ENCODE measurements at places on chromosomes 16 and 17.
A peak's percentile ranks its signal among the peaks of the same experiment; 100 is the strongest.

- ATAC-seq = no peak
Measured at GRCh38 chr17:79841369-79842135, 2.3 kb upstream of the CBX4 start.

DNA sequence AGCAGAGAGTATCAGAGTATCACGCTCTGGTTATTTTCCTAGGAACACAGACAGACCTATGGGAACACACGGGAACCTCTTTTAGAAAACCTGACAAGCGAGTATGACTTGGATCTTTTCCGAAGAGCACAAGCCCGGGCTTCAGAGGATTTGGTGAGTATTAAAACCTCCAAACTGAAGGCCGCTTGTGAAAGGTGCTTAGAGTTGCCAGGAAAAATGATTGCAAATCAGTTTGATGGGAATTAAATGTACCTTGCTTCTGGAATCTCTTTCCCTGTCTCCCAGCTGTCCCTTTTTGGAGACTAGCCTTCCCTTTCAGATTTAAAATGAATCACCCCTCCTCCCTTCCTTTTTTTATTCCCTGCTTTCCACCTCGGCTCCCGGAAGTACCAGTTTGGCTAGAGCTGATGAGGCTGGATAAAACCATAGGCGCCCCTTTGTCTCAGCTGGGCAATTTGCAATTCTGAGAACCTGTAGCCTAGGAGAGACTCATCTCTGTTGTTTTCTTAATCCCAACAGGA, 27.3 kb downstream of the KAT7 start:
- ATAC-seq = peak; percentile 69

- ATAC-seq = no peak
Measured at GRCh38 chr17:64599187-64599676, 62.9 kb downstream of the SMURF2 start.

DNA sequence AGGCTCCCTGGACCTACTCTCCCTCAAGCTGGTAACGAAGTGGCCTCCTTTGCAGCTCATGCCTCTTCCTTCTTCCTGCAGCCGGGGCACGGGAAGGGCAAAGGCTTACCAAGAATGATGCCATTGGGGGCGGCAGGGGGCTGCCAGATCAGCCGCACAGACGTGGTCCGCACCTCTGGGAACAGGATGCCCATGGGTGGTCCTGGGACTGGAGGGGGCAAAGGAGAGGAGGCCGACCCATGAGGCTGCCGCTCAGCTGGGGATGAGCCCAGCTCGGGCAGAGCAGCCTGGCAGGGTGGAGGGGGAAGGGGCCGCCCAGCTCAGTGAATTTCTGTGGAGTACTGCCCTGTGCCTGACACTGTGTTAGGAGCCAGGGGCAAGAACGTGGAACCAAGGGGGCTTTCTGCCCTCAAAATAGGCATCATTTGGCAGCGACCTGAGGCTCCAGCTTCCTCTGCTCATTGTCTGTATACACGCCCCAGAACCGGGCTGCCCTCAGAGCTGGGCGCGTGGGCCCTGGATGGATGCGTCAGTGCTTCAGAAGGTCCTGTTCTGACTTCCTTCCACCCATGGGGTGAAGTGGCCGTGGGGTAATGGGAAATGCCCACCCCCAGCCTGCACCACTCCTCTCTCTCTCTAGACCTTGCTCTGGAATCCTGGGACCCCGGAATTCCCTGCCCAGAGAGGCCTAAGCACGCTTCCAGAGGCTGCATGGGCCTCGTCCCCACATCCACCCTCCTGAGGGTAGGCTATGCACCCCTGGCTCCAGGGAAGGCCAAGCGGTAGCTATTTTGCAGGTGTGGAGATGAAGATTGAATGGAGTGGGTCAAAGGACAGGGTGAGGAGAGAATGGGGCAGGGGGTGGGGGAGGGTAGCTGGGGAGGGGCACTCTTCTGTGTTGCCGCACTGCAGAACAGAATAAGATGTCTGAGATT, 79.8 kb upstream of the CDC42EP4 start:
- ATAC-seq = no peak

GRCh38 chr17:49616601-49617131, 41.0 kb downstream of the NXPH3 start:
- ATAC-seq = no peak

GRCh38 chr16:31364421-31364820, 9.4 kb downstream of the ITGAX start:
- ATAC-seq = no peak

- no peak for ATAC-seq
Measured at GRCh38 chr16:54142787-54143186, 143.8 kb downstream of the IRX3 start.

DNA sequence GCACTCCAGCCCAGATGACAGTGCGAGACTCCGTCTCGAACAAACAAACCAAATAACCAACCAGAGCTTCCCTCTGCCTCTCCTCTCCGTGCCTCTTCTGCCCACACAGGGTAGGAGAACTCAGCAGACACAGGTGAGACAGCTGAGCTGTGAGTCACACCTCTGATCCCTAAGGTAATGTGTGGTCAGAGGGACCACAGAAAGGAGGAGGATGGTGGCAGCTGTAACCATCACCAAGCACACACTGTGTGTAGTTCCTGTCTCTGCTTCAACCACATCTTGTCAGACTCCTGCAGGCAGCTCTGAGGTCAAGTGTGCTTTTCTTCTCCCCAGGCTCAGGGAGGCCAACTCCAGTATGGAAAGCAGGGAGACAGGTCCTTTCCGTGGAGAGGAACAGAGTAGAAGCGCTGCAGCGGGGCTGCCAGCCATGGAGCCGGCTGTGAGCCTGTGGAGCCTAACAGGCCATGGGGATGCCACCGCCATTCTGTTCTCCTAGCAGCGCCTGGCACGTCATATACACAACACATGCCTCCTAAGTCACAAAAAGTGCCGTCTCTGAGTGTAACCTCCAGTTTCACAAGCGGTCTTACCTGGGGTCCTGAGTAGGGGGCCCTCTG, 7.1 kb downstream of the NUDT16L1 start:
- ATAC-seq = no peak

GRCh38 chr17:82343560-82343959, 10.0 kb upstream of the SECTM1 start:
- no peak for ATAC-seq

GRCh38 chr16:59385491-59385890, 651.4 kb upstream of the GOT2 start:
- ATAC-seq = peak; percentile 40

DNA sequence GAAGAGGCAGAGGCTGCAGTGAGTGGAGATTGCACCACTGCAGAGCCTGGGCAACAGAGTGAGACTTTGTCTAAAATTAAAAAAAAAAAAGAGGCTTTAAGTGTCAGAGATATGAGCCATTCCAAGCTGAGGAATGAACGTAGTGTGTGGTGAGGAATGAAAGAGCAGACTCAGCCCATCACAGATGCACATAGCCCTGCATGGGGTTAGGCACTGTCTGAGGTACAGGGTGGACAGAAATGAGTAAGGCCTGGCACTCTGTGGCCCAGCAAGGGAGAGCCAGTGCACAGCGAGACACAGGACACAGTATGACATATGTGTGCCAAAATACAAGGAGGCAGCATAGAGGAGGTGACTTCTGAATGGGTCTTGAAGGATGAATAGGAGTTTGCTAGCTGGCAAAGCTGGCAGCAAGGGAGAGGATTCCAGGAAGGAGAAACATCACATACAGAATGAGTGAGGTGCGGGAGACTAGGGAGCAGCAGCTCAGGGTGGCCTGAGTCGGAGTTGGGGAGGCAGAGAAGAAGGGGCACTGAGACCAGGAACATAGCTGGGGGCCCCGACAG, 8.7 kb upstream of the ZNF469 start:
- ATAC-seq = no peak

- no peak for ATAC-seq
Measured at GRCh38 chr16:57509231-57509923, 23.1 kb upstream of the DOK4 start.

- no peak for ATAC-seq
Measured at GRCh38 chr17:6474906-6475305, 30.7 kb downstream of the PIMREG start.

DNA sequence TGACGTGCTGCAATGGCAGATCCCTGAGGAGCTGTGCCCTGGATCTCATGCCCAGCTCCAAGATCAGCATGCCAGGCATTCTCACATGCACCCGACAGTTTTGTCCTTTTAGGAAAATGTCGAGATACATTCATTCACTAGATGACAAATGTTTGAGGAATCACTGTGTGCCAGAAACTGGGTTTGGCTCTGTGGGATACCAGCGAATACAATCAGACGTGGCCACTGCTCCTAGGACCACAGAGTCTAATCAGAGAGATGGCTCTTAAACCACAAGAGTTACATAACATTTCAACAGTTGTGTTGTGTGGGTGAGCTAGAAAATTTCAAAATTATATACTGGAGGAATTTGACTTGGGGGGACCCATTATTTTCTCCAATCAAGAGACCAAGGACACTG, 579.7 kb downstream of the CDH13 start:
- ATAC-seq = no peak

GRCh38 chr16:80107900-80108299, 432.9 kb upstream of the DYNLRB2 start:
- no peak for ATAC-seq

GRCh38 chr16:87190288-87191230, 126.6 kb downstream of the C16orf95 start:
- ATAC-seq = peak; percentile 90

DNA sequence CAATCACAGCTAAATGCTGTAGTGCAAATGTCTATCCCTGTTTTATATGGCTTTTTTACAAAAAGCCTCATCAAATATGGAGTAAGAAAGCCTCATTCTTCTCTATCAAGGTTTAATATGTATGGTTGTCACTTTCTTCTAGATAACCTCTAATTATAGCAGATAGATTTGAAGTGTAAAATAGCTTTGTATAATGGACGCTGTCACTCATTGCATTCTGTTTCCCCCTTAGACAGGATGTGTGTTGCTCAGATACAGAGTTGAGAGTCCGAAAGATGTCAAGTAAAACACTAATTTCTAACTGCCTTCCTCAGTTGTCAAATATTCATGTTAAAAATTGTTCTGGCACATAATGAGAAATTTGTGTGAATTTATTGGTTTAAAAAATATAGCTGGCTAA, 88.0 kb downstream of the NLK start:
- ATAC-seq = no peak

DNA sequence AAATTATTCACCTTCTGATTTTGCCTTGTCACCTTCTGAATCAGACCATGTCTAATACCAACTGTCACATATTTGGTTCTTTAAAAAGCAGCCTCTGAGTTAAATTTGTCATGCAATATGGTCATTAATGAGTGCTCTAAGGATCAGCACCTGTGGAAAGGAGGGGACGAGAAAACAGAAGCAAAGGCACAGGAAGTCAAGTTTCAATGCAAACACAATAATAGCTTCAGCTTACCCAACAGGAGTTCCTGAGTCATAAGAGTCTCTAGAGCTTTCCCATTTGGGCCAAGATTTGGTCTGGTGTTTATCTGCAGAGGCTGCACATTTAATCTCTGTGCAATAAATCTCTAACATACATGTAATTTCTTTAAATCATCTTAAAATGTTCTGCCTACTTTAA, 889.8 kb downstream of the CDH8 start:
- no peak for ATAC-seq

DNA sequence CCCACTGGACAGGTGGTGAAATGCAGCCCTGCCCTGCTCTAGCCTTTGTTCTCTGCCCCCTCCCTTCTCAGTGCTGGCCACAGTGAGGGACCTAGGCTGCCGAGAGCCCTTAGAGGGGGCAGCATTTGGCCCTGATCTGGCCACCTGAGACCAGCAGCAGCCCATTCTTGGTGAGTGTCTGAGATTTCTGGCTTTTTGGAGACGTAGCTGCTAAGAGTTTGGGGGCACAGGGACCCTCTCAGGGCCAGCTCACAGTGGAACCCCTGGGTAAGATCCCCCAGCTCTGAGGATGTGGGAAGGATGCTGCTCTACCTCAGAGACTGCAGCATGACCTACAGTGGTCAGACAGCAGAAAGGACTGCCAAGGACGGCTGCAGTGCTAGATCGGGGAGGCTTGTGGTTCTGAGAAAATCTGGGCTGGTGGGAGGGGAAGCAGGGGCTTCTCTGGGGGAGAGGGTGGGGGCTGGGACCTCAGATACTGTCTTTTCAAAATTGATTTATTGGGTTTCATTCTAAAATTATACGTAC, 13.3 kb downstream of the GRB7 start:
- no peak for ATAC-seq

DNA sequence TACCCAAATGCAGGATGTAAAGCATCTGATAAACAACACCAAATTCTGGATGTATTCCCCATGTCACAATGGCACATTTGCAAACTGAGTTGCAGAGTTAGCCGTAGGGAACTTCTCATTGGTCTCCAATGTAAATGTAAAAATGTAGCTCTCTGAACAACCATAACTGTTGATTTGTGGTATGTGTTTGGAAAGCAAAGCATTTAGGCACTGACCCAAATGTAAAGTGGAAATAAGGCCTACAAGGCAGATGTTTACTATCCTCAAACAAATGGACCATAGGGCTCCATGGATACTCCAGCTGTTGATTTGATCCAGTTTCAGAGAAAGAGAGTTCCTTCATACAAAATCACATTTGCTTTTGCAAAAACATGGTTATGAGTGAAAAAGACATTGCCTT, 223.0 kb upstream of the ELAC2 start:
- no peak for ATAC-seq

DNA sequence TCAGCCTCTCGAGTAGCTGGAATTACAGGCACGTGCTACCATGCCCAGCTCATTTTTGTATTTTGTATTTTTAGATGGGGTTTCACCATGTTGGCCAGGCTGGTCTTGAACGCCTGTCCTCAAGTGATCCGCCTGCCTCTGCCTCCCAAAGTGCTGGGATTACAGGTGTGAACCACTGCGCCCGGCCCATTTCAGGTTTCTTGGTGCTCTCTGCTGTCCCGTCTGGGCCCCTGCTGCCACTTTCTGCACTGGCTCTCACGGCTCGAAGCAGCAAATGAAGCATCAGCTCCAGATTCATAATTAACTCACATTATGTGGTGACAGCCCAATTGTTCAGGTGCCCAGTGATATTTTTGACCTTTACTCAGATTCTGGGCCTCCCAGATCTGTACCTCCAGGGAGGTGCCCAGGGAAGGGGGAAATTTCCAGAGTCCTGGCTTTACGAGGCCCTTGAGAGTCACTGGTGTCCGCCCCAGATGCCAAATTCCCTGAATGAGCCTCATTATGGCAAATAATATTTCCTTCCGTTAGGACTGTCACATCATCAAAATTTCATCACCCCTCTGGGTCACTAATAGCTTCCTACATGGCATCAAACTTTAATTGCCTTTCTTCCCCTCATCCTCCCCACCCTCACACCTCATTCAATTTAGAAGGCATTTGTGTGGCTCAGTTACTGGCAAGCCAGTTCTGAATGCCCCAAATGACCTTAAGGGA, 9.0 kb downstream of the SDK2 start:
- ATAC-seq = no peak

GRCh38 chr16:83054283-83054682, 427.5 kb downstream of the CDH13 start:
- ATAC-seq = no peak

Data from motor neuron (in vitro differentiated cells).